ENCODE measurements at places on chromosomes 5 and 9.

DNA sequence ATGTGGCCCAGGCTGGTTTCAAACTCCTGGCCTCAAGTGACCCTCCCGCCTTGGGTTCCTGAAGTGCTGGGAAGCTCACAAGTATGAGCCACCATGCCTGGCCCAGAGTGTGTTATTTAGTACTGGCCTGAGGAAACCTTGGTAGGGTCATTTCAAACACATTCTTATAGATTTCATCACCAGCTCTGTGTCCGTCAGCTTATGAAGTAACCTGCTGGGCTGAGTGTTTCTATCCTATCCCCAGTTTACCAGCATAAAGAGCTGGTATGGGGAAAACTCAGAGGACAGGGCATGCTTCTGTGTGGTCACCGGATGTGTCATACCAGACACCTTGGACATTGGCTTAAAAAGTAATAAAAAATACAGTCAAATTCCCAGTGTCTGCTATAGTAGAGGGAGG lies 45.3 kb downstream of the PTPN3 start:
- DNase-seq = no peak

DNA sequence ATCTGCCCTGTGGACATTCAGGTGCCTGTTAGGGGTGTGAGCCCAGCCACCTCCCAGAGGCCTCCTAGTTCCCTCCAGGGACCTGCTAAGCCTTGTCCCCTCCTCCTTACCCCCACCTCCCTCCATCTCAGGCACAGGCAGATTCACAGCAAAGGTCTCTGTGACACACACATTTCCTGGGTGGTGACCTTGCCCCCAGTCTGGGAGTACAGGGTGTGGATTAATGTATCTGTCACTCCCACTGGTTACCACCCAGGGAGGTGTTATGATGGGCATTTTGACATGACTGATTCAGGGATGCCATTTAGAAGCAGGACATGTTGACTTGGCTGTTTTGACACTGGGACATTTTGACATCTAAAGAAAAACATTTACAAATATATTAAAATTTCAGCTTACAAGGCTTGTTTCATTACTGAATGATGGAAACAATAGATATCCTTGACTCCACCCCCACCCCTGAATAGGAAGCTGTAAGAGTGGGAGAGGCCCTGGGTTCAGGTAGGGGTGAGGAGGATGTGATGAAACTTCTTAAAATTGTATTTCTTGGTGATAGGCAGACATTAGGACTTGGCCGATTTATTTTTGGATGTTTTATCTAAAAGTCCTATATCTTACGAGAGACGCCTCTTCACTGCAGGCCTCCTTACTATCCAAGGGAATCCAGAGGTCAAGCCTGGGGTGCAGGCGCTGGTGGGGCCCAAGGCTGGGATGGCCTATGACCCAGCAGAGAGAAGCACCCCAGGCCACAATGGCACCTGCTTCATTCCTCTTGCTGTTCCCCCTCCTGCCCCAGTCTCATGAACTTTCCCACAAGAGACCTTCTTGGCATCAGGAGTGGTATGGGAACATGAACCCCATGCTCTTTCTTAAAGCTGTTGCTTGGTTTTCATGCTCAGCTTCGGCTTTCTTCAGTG lies 101.9 kb downstream of the MACROH2A1 start:
- no peak for DNase-seq

DNA sequence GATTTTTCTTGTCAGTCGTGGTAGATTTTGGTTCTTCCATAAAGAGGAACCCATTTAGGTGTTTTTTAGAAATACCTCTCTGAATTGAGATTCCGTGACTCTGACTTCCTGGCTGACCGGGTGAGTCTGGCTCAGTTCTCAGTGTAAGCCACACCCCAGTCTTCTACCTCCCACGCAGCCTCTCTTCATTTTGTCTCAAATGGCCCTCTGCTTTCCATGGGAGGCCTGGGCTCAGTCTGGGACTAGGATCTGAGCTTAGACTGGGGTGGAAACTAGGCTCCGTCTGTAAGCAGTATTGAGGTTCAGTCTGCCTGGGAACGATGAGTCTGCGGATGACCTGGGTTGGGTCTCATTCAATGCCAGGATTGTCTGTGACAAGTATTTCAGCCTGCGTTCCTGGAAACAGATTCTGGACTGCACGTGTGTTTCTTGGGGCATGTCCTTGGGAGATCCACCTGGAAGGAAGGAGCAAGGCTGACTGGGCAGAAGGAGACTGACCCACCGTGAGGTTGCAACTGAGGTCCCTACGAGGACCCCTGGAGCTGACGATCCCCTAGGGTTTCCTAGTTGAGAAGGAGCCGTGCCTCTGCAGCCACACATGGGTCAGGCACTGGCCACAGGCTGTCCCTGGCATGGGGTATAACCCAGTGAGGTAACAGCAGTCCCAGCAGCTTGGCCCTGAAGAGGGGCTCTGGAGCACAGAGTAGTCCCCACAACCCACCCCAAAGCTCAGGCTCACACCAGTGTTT lies 12.4 kb upstream of the CRB2 start:
- DNase-seq = no peak

- DNase-seq = no peak
Measured at GRCh38 chr9:112809351-112809848, 58.8 kb downstream of the SNX30 start.

DNA sequence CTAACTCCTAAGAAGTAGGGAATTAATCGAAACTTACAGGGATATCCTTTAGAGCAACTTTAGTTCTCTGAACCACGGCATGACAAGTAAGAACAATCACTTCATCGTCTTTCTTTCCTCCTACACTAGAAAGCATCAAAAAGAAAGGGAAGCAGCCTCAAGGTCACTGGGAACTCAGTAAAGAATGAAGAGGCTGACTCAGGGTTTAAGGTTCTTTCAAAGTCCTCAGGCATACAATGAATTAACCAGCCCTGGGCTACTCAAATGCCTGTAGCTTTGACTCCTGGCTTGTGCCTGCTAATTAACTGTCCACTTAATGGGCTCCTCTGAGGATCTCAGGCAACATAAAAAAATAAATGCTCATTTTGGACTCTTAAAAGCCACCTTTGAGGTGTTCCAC lies 102.0 kb downstream of the TRIM32 start:
- no peak for DNase-seq

DNA sequence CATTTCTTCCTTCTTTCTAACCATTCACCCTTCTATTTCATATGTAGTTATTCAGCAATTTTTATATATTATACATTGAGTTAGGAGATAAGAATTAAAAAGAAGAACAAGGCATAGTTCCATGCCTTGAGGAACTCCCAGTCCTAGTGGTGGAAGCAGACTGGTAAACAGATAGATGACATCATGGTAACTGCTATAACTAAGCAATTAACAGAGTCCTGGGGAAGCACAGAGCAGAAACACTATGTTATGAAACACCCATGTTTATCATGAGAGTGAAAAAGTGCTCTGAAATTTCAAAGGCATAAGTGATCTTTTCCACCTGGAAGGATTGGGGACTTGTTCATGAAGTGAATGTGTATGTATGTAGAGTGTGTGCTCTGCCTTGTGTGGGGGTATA lies 14.6 kb downstream of the PAPPA start:
- no peak for DNase-seq

DNA sequence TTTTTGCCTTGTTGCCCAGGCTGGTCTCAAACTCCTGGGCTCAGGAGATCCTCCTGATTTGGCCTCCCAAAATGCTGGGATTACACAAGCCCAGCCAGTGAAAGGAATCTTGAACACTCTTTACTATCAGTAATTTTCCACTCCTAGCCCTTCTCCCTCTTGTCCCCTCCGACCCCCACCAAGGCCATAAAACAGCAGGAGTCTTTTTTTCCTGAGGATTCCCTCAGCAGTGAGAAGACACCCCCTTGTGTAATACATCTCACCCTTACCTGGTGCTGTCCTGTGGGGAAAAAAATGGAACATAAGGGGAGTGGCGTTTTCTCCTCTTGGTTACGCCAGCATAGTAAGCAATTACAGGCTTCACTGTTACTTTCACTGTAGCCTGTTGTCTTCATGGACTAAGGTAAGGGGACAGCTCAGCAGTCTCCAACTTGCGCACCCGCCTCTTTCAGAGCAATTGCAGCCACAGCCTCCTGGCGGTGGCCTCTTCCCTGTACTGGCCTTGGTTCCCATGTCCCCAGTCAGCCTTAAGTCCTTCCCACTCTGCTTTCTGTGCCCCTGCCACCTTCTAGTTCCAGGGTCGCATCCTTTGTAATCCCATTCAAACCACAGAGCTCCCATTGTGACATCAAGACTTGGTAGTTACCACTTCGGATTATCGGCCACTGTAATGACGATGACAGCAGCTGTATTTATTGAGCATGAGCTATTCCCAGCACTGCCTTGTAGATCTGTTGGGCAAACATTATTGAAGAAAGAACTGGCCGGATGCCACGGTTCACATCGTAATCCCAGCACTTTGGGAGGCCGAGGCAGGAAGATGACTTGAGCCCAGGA lies 10.0 kb downstream of the NAIF1 start:
- DNase-seq = no peak

GRCh38 chr9:87883990-87884389 lies 1.3 kb downstream of the SPATA31E1 start:
- DNase-seq = peak; percentile 11

DNA sequence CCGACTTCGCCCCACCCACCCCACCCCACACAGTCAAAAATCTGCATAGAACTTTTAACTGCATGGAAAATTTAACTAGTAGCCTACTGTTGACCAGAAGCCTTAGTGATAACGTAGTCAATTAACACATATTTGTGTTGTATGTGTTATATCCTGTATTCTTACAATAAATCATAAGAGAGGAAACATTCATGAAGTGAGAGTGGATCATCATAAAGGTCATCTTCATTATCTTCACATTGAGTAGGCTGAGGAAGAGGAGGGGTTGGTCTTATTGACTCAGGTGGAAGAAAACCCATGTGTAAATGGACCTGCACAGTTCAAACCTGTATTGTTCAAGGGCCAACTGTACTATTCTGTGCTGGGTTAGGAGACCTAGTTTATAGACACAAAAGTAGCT lies 31.4 kb downstream of the XPA start:
- DNase-seq = no peak

DNA sequence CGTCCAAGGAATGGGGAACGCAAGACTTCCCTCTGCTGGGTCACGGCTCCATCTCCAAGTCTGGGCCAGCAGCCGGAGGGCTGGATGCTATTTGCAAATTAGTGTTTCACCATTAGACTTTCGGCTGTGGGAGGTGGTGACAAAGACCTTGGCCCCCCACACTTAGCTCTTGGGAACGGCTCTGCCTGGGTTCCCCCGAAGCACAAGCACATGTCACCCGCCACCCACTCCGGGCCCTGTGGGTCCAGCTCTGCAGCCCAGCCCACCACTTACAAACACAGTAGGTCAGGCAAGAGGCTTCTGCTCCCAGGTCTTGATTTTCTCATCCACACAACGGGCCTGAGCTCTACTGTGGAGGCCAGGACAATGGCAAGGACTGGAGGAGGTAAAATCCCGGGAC lies 25.8 kb upstream of the TMEM250 start:
- DNase-seq = no peak

DNA sequence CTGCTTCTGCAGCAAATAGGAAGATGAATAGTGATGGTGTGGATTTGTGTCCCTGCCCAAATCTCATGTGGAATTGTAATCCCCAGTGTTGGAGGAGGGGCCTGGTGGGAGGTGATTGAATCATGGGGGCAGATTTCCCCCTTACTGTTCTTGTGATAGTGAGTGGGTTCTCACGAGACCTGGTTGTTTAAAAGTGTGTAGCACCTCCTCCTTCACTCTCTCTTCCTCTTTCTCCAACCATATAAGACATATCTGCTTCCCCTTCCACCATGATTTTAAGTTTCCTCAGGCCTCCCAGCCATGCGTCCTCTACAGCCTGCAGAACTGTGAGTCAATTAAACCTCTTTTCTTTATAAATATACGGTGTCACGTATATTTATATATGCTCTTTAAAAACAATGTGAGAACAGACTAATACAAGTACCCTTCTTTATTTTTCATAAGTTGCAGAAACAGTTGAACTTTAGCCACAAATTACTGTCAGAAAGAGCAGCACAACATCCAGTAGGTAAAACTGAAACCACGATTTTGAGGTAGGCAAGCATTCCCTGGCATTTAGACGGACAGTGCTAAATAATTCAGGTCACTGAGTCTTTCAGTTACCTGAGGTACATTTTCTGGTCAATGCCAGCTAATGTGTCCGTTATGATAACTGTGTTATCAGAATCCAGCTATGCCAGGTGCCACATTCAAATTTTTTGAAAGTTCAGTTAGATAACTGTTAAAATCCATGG lies 79.3 kb upstream of the SPEF2 start:
- no peak for DNase-seq

DNA sequence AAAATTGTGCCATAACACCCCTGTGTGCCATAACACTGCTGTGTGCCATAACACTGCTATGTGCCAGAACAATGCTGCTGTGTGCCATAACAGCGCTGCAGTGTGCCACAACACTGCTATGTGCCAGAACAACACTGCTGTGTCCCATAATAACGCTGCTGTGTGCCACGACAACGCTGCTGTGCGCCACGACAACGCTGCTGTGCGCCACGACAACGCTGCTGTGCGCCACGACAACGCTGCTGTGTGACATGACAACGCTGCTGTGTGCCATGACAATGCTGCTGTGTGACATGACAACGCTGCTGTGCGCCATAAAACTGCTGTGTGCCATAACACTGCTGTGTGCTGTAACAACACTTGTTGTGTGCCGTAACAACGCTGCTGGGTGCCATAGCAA lies 25.9 kb downstream of the CFAP90 start:
- DNase-seq = no peak

GRCh38 chr5:178418471-178419010 lies 171.7 kb downstream of the COL23A1 start:
- no peak for DNase-seq

DNA sequence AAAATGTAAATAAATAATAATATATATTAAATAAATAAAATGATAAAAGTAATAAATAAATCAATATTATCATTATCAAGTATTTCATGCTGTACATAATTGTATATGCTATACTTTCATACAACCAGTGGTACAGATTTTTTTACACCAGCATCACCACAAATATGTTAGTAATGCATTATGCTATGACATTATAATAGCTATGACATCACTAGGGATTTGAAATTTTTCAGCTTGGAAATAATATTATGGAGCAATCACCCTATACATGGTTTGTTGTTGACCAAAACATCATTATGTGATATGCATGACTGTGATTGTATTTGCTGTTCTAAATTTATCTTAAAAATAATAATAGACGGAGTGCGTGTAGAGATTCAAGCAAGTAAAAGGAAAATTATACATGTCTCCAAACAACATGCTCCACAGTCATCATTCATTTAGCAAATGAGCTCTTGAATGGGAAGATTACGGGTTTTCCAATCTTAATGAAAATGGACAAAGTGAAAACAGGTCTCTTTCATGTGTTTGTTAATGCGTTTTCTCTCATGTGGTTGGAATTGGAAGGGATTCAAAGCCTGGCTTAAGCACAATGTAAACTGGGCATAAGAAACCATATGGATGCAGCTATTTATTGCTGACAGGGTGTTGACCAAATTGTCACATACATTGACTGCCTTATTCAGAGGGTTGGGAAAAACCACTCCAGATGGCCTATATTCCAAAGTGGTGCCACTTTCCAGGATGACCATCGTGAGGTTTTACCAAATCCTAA lies 643.0 kb upstream of the RGMB start:
- DNase-seq = no peak

GRCh38 chr5:109191153-109191558 lies 218.6 kb downstream of the PJA2 start:
- no peak for DNase-seq

GRCh38 chr5:169442403-169442874 lies 141.1 kb upstream of the SPDL1 start:
- no peak for DNase-seq
